Left forelimb (tissue), 1 donor: ENCODE measurements at places on chromosomes 3 and 15.

DNA sequence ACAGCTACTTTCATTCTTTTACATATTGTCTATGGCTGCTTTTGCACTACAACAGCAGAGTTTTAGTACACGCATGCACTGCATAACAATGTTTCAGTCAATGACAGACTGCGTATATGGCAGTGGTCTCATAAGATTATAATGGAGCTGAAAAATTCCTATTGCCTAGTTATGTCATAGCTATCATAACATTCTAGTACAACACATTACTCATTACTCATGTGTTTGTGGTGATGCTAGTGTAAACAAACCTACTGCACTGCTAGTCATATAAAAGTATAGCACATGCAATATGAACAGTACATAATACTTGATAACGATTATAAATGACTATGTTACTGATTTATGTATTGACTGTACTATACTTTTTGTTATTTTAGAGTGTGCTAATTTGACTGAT lies 47.9 kb downstream of the QTRT2 start:
- no peak for DNase-seq

GRCh38 chr3:107426223-107426622 lies 49.0 kb downstream of the CCDC54 start:
- no peak for DNase-seq

DNA sequence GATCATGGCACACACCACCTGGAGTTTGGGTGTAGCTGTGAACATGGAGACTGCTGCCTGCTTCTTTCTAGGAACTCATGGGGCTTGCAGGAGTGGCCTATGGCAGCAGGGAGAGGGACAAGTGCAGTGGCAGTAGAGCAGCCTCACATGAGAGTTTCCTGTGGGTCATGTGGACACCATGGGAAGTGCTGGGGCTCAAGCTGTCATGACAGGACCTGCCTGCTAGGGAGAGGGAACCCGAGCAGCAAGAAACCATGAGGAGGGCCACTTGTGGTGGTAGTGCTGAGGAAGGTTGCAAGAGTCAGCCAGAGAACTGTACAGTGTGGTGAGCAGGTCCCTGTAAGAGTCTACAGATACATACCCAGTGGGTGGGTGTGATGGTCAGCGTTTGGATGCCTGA lies 73.8 kb upstream of the MRPS22 start:
- DNase-seq: no peak

GRCh38 chr15:71187526-71187925 lies 72.3 kb downstream of the THSD4 start:
- no peak for DNase-seq

DNA sequence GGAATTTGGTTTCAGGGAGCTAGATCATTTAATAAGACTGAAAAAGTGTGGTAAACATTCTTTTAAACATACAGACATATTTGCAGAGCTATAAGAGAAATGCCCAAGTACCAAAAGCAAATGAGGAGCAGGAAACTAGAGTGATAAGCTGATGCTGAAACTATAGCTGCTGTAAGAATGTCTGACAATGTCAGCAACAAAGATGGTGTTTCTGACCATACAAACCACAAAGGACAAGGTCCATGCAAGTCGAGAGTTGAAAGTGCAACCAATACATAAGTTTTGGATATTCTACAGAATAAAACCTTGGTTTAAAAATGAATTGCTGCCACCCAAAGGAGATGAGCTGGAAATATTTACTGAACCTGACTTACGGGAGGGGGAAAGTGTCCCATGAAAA lies 610.2 kb downstream of the TBL1XR1 start:
- DNase-seq: no peak

DNA sequence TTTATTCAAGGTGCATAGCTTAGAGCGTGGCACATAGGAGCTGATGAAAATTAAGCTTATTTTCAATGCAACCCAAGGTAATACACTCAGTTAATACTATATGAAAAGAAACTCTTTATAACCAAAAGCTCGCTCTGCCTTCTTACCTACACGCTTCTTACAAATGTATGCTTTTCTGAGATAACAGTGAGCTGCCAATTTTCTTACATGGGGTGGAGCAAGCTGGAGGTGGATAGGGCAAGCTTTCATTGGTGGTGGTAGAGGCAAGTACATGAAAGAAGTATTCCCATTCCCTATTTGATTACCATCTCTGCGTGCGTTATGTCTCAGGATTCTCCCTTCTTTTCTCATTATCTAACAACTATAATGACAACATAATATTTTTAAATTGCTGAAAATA lies 8.9 kb downstream of the DZIP3 start:
- no peak for DNase-seq

DNA sequence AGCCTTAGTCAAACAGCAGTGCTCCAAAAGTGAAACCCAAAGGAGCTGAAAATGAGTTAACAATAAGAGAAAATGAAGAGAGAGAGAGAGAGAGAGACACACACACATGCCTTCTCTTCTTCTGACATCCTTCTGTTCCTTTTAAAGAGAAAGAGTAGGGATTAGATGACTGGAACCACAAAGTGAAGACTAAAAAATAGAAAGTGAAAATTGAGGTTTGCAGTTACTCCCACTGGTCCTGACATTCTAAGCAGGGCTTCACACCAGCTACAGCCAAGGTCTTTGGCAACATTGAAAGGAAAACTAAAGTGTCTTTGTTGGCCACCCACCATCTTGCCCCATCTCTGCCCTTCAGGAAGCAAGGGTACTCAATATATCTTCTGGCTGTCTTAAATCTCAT lies 59.2 kb downstream of the USP50 start:
- DNase-seq: no peak

- DNase-seq: no peak
These were observed 23.2 kb downstream of the SCN11A start for GRCh38 chr3:39028546-39028945.

DNA sequence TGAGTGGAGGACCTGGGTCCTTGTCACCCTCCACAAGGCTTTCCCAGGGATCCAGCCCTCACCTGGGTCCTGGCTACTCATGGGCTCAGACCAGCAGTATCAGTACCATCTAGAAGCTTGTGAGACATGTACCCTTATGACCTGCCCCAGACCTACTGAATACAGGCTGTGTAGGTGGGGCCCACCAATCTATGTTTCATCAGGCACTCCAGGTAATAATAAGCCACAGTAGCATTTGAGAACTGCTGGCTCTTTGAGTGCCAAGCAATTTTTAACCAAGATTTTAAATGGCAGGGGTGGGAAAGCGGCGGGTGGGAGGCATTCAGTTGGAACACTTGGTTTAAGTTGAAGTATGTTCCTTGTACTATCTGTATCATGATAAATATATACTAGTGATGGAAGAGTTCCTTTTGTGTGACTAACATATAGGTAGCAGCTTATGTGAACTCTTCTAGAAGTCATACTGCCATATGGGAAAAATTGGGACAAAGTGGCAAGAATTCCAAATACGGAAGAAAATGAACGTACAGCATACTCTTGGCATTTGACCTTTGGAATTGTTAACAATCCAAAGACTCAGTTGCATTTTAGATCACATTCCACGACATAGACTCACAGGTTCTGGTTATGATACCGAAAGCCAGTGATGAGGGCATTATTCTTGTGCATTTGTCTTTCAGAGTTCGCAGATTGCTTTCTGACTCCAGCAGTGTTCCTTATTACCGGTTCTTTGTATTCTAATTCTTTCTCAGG lies 190.4 kb downstream of the GHSR start:
- no peak for DNase-seq

GRCh38 chr15:73153447-73153846 lies 101.2 kb downstream of the NEO1 start:
- no peak for DNase-seq

DNA sequence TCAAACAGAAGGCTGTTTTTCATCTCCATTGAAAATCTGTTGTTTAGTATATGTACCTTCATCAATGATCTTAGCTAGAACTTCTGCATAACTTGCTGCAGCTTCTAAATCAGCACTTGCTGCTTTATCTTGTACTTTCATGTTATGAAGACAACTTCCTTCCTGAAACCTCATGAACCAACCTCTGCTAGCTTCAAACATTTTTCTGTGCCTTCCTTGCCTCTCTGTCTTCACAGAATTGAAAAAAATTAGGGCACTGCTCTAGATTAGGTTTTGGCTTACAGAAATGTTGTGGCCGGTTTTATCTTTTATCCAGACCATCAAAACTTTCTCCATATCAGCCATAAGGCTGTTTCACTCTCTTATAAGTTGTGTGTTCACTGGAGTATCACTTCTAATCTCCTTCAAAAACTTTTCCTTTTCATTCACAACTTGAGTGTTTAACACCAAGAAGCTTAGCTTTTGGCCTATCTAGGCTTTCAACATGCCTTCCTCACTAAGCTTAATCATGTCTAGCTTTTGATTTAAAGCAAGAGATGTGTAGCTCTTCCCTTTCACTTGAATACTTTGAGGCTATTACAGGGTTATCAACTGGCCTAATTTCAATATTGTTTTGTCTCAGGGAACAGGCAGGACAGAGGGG lies 78.6 kb downstream of the IGSF11 start:
- DNase-seq: no peak

DNA sequence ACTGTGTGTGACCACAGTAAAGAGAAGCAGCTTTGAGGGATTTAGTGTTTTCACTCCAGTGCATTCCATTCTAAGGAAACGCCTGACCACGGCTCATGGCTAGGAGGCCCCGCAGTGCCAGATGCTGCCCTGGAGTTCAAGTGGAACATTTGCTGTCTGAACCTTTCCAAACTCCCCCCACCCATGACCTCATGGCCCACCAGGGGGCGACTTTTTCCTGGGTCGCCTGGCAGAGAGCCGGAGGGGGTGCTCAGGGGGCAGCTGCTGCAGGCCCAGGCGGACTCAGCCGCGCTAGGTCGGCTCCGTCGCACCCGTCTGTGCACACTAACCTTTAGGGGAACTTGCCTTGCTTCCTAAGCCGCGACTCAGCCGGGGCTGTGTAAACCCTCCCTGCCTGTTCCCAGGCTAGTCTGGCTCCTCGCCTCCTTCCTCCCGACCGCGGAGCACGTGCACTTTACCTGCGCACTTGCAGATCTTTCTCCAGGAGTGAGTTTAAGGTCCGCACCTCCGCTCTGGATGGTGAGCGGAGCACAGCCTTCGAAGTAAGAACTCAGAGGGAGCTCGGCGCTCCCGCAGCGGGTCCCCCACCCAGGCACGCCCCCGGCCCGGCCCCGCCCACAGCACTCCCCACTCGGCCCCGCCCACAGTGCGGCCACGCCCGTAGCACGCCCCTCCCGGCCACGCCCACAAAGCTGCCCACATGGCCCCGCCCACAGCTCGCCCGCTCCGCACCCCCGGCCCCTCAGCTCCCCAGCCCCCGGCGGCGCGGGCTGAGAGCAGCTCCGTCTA lies at the start of gene OCA2:
Gene OCA2, minus strand, starts transcription at position 550 of the 789 bp plus-strand sequence. CDS start 17,441 bp downstream, outside the sequence.
- DNase-seq: no peak

GRCh38 chr15:88699861-88700260 lies 61.0 kb downstream of the ISG20 start:
- DNase-seq: peak; percentile 33

DNA sequence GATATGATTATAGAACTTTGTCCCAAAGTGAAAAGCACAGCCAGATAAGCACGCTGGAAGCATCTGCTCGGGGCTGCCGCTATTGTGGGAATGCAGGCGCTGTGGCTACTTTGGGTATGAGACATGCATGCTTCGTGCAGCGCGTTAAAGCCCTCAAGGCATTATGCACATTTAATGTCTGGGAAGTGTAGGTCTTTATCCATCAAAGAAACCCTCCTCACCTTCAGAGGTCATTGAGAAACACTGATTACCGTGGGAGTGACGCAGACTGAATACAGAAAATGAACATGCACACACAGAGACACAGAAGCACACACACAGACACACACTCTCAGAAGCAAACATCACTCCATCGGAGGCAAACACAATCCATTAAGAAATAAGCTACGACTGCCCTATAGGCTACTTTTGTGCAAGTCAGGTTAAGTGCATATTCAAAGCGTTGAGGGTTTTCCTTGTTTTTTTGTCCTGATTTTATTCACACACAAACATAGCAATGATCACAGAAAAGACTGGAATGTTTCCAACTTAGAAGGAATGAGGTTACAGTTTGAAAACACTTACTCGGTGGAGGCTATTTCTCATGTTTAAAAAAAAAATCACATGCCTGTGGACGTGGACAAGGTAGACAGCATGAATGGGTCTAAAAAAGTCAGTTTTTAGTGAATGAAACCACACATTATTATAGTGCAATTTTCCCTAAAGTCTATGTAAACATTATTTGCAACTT lies 68.5 kb downstream of the PLCH1 start:
- no peak for DNase-seq

GRCh38 chr15:67564968-67565345 lies 22.5 kb downstream of the MAP2K5 start:
- DNase-seq: no peak

DNA sequence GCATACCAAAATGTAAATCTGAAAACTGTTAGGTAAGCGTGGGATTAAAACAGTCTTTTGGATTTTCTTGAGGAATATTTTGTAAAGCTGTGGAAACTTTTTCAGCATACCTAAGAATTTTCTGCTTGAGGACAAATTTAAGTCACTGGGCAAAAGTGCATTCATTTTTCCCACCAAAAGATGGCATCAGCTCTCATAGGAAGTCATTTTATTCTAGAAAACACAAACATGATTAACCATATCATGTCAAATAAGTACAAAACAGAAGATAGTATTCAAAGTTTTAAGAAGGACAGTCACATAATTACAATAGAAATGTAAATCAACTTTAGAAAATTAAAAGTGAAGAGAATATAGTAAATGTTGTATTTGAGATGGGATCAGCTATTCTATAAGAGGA lies 63.5 kb downstream of the SLC49A4 start:
- no peak for DNase-seq

DNA sequence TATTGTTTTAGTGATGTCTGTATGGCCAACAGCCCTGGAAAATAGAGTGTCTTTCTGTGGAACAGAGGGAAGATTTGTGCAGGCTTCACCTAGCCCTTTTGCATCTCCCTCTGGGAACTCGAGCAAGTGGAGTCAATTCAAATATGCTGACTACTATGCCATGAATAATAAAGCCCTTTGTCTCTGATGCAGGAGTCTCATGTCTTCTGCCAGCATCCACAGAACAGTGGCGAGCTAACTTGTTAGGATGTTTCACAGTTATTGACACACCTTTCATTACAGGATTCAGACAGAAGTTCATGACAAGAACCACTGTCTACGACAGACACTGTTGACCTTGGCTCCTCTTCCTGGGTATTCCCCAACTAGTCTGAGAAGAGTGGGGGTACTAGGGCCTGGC lies 15.6 kb upstream of the CCDC54 start:
- DNase-seq: no peak

DNA sequence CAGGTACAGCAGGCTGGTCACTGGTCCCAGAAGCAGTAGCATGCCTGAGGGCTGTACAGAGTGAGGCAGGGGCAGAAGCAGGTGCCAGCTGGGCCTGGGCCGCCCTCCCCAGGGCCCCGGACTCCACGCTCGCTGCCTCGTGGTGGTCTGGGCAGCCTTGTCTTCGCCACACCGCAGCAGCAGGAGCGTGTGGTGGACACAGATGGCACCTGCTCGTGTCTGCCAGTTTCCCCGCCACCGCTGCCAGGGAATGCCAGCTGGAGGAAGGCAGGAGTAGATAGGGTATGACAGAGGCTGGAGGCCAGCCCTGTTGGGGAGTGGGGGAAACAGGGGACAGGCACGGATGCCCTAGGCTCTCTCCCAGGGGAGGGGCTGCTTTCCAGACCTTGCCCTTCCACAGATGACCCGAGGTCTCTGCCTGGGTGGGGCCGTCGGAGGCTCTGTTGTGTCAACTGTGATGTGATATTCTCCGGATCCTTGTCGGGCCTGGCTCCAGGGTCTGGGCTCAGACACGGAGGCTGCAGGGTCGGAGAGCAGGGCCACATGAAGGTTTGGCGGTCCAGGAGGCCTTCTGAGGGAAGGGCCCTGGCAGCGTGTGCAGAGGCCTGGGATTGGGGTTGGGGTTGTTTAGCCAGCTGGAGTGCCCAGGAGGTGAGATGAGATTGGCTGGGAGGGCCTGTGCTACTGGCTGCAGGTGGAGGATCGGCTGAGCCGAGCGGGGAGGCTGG lies 33.6 kb downstream of the GOLGA6L10 start:
- DNase-seq: no peak
